Fibroblast of skin of right biceps (primary cell): ENCODE measurements at places on chromosomes 2 and 18.

DNA sequence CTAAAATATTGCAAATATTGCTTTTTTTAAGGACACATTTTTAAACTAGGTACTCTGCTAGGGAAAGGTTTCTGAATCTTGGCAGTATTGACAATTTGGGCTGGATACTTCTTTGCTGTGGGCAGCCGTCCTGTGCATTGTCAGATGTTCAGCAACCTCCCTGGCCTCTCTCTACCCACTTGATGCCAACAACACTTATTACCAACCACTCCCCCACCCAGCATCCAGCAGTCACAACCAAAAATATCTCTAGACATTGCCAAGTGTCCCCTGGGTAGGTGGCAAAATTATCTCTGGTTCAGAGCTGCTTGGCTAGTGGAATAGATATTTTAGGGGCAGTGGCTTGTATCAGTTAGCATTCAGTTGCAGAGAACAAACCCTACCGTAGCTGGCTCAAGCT lies 114.3 kb upstream of the PNPT1 start:
- no peak for DNase-seq

- peak; percentile 7 for DNase-seq
Observed at GRCh38 chr2:141490886-141491285, 639.9 kb downstream of the LRP1B start.

DNA sequence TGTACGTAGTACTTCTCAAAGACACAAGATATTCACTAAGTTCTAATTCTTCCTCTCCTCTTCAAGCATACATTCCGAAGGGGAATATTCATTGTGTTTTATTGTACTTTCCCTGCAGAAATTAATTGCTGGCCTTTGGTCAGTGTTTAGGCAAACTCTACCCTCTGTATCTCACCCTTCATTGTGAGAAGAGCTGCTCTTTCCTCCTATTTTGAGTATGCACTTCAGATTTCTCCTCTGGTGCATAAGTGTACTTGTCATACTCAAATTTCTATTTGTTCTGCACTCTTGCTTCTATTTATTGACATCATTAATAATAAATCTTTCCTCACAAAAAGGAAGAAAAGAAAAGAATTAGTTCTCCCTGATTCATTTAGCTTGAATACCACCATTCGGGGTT lies 485.4 kb upstream of the SLC8A1 start:
- no peak for DNase-seq

GRCh38 chr2:84257831-84258230 lies 201.2 kb downstream of the SUCLG1 start:
- DNase-seq = no peak

GRCh38 chr18:76126327-76126726 lies 368.7 kb downstream of the ZNF516 start:
- no peak for DNase-seq

- no peak for DNase-seq
Observed at GRCh38 chr2:395886-396285, 108.0 kb upstream of the ALKAL2 start.

DNA sequence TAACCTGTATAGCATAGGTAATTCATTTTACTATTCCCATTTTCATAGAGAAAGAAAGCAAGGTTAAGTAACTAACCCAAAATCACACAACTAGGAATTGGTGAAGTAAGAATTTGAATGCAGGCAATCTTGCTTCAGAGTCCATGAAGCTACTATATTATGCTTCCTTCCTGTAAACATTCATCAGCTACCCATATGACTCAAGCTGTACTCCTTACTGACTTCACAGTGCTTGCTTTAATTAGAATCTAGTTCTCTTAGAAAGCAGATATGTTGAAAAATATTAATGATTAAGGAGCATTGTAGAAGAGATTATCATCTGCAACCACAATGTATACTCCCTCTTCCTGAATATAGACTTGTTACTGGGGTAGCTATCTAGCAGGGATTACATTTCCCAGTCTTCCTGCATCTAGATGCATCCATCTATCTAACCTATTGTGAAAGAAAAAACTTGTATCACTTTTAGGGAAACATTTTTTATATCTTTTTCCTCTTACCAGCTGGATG lies 961.6 kb upstream of the CHAC2 start:
- no peak for DNase-seq

DNA sequence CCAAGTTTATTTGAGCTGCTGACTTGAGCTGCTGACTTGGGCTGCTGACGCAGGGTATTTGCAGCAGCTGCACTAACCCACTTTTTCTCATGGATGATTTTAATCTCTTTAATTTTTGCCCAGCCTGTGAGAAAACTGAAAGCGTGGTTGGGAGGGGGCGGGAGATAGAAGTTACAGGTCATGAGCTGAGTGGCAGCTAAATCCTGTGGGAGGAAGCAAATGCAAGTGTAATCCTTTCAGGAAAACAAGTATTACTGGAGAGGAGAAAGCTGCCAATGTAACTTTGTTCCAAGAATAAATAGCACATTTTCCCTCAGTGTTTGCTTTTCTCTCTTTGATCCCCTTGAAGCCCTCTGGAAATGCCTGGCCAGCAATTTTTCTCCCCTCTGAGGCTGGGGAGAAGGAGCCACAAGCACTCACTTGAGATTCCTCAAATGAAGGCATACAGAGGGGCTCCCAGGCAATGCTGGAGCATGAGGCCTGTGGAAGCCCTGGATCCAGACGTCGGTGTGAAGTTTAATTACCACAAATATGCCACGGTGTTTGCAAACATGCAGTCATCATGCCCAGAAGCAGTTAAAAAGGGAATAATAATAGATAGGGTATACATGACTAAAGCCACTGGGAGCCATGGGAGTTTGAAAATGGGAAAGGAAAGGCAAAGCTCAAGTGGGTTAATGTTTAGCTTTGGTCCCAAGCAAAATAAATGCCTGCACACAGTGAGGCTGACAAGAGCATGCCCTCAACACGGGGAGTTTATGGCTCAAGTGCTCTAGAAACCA lies 10.4 kb upstream of the EVA1A start:
- peak; percentile 42 for DNase-seq

GRCh38 chr2:29485631-29486030 lies 370.4 kb downstream of the CLIP4 start:
- no peak for DNase-seq

- DNase-seq = no peak
Observed at GRCh38 chr2:3302751-3303582, 74.7 kb downstream of the EIPR1 start.

- no peak for DNase-seq
Observed at GRCh38 chr18:54433857-54434256, 76.2 kb downstream of the C18orf54 start.

DNA sequence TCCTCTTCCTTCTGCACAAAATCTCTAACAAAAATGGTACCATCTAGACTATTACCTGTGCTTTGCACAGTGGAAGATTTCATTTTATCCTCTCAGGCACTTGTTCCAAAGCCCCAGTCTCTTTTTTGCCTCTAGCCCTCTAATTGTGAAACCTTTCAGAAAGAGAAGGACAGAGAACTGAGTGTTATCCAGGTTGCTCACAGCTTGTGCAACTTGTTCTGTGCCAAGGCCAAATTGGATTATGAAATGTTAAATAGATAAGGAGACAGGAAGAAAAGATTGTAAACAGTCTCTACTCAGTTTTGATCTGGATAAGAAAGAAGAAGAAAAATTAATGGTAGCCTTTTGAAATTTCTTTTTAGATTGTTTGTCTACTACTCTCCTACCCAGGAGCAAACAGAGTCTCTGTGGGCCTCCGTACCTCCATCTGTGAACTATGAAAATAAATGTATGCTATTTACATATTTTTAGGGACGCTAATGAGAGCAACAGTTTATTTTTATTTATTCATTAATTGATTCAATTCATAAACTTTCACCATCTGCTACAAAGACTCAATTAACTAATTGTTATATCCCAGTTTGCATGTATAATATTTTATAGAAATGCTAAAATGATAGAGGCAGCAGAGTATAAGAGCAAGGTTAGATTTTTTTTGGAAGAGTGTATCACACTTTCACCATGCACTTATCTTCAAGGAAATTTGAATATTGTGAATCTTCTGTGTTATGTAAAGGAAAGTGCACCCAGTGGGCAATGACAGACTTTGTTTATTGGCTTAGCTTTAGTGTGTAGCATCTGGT lies 339.0 kb upstream of the ETAA1 start:
- no peak for DNase-seq

DNA sequence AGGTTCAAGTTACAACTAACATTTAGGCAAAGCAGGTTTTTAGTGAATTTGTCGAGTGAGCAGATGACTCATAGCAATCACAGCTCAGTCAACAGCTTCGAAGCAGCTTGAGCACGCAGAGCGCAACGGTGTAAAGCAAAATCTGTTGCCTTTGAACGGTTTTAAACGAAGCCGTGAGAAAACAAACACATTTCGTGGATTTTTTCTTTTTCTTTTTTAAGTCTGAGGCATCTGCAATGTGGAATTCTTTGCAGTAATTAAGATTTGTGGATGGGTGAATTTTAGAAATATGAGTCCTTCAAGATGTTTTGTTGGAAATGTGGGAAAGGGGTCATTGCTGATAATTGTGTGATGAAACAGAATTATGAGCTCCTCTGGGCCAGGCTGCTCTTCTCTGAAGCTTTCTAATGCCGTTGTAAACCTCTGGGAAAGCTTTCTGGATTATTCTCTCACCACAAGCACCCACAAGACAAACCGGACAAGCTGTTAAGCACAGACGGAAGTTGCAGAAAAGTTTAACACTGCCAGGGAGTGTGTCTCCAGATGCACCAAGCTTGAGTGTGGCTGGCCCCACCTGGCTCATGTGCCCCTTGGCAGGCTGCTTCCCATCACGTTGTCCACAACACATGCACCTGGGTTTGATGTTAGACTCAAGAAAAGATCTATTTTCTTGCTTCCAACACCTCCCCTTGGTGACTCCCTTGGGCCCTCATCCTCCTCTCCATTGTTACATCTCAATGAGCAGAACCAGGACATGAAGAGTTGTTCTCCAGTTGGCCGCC lies 224.7 kb downstream of the ACKR3 start:
- DNase-seq = peak; percentile 80

DNA sequence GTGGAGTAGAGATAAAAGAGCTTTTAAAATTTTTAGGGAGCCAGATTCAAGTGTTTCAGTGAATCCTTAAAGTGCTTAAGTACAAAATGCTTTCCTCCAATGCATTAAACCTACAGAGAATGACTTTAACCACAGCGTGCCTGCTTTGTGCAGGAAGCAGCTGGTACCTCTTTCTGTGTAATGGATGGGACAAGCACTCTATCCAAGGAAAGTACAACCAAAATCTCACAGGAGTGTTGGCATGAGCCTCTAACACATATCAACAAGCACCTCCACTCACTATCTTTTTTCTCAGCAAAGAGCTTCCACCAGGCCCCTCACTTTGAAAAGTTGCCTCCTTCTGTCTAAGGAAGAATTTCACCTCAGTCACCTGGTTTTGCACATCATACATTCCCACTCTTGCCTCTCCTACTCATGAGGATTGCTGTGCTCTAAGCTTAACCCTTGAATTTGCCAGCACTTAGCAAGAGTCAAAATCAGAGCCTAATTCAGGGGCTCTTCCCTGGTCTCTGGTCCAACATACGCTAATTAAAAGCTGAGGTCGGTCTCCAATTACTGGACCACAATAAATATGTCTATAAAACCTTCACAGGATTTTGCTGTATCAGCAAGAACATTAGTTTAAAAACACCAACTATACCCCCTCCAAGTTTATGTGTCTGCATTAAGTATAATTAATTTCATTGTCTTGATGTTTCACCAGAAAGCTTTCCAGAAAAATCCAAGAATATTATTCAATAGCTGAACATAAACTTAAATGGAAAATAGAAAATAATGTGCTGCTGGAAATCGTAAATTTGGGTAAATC lies 68.9 kb downstream of the ZNF521 start:
- DNase-seq = no peak

GRCh38 chr2:33015421-33016142 lies 68.8 kb downstream of the LTBP1 start:
- DNase-seq = peak; percentile 78

DNA sequence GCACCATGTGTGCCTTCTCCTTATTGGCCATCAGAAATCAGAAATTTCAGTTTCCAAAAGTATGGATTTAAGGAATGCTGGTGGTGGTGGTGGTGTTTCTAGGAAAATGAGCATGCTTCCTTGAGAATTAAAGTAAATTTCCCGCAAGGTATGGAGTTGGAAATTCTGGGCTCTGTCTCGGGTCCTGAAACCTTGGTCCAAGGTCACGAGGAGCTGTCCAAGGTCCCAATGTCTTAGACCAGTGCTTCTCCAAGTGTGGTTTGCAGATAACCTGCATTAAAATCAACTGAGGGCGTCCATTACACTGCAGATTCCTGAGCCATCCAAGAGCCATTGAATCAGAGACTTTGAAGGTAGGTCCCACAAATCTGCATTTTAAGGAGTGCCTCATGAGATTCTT lies 210.9 kb upstream of the PKDCC start:
- DNase-seq = peak; percentile 53

DNA sequence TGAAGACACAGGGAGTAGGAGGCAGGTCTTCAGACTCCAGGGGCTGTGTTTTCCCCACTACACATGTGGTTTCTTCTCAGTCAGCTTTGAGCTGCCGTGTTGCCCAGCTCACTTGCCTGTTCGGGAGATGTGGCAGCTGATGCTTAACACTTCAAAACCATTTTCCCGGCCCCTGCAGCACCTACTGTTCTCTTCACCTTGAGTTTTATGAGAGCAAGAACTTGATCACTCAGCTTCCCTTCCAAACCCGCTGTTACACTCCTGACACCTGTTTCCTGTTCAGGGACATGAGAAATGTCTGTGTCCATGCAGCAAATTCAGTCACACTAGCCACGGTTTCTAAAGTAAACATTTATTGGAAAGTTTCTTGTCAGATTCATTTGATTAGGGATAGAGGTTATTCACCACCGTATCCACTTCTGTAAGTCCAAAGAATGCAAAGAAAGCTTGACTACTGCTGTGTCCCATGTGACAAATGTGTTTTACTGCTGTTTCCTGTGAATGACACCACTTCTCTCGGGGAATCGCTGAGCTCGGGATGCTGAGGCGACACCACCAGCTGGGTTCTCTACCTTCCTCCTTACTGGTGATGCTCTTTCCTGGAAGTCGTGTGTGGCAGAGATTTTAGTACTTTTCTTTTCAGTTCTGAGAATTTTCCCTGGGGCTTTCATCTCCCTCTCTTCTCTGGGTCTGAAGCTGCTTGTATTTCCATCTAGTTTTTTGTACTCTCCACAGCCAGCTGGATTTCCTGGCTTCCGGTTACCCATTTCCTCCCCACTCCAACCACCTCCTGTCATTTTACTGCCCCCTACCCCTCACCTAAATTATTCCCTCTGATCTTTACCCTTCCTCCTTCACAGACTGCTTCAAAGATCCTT lies 91.7 kb downstream of the KLF7 start:
- peak; percentile 27 for DNase-seq

DNA sequence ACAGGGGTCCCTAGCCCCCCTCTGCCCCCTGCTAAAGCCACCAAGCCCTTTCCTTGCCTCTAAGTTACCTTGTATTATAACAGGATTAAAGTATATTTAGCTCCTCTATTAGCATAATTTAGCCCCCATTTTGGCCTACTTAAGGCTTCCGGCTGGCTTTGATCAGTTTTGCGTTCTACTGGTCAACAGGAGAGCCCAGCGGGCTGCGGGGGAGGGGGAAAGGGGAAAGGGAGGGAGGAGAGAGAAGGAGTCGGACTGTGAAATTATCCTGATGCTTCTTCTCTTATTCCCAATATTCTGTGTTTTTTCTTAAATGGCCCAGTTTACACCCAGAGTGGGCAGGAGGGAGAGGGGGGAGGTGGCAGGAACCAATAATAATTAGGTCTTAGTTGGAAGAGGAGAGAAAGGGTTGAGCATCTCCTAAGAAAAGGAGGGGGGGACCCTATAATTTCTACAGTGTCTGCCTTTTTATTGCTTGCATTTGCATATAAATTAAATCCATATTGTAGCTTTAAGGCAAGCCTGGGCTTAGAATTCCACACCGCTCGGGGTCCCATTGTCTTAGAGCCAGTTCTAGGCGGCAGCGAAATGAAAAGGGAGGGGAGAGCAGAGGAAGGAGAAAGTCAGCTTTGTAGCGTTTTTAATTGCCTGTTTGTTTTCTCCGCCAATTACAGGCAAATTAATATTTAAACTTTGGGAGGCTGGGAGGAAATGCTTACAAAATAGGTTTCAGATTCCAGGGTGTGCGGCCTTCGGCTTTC lies 39.6 kb downstream of the EN1 start:
- DNase-seq = no peak
